Uterus (tissue), 4 donors: ENCODE measurements at places on chromosomes 4 and X. TPM values are rescaled to one million over a fixed set of nuclear protein-coding genes. Genes with fewer than 3 reads are reported as not detected.

DNA sequence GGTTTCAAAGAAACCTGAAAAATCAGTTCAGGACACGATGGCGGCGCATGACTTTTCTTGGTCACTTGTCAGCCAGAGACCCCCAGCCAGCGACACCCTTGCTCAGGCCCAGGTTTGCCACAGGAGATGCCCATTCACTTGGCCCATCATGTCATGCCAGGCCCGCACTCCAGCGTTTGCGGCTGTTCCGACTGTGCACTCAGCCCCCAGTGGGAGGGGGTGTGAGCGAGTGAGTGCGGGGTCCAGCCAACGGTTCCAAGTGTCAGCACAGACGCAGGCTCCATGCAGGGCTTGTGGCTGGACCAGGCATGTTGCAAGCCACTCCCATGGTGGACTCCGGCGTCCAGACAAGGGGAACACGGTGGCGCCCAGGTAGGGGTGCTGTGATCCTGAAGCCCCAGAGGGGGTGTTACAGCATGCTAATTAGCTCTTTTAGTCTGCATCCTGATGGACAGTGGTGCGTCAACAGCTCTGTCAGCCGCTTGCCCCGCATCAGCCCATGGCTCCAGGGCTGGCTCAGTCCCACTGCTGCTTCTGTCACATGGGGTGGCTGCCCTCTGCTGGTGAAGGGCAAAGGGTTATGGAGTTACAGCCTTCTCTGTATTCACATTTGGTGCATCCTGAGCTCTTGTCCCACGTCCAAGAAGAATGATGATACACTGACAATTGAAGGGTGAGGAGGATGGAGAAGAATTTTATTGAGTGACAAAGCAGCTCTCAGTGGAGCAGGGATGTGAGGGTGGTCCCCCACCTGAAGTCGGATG is 3.7 kb upstream of the MAEA start:
- H3K27me3 ChIP-seq = no peaks in the 10 kb centered on the region
- no peak for DNase-seq
- no peaks in the 10 kb centered on the region for H3K4me1 ChIP-seq
- no peak overlapping the region for H3K4me3 ChIP-seq
- H3K36me3 ChIP-seq = no peaks in the 10 kb centered on the region

DNA sequence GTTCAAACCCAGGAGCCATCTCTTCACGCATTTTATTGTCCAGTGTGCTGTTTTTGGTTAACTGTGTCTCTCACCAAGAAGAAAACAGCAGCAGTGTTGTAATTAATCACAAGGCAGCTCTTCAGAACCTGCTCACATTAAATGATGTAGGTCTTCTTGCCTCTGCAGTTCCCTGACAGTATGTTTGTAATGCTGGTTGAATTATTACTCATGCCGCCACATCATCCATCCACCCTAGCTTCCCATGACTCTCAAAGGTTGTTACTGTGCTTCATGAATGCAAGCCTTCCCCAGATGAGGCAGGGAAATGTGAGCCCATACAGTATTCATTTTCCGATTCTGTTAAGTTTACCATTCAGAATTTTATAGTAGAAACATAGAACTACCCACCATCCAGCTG is 17.4 kb downstream of the TLR10 start:
- H3K4me1 ChIP-seq = no peaks in the 10 kb centered on the region
- H3K4me3 ChIP-seq = no peak overlapping the region
- H3K27ac ChIP-seq = no peak overlapping the region

The KLHL13 gene
- 37.7 TPM for total RNA-seq

The NLRP2B gene
- total RNA-seq = not detected

The AWAT2 gene
- total RNA-seq = not detected
